WTC11 (cell line): ENCODE measurements at places on chromosomes 16 and 17.
A peak's percentile ranks its signal among the peaks of the same experiment; 100 is the strongest.

DNA sequence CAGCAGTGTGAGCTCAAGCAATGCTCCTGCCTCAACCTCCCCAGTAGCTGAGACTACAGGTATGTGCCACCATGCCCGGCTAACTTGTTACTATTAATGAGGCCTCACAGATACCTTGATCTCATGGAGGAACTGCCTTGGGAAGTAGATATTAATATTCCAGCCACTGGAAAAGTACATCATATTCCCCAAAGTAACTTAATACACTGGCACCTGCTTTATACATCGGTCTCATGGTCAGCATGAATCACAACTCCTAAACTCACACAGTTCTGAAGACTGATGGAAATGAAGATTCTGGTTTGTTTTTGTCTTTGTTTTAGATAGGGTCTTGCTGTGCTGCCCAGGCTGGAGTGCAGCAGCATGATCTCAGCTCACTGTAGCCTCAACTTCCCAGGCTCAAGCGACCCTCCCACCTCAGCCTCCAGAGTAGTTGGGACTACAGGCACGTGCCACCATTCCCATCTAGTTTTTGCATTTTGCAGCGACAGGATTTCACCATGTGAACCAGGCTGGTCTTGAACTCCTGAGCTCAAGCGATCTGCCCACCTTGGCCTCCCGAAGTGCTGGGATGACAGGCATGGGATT is 28.2 kb downstream of the ADCY9 start:
- DNase-seq: no peak

DNA sequence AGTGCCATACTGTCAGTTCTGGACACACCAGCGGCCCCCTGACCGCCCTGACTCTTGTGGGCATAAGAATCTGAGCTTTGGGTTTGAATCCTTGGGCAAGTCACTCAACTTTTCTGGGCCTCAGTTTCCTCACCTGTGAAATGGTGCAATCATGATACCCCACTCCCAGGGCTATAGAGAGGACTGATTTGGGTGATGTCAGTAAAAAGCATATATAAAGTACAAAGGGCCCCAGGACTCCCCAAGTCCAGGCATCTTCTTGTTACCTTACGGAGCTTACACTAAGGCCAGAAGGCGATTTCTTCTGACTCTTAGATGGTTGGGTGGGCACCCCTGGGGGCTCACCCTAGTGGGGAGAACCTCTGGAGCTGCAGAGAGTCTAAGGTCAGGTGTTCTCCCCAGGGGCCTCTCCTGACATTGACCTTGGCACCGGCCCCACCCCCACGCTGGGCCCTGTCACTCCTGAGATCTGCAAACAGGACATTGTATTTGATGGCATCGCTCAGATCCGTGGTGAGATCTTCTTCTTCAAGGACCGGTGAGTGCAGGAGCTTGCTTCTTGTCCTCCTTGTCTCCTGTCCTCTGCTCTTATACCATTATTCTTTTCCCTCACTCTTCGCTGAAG is 13.9 kb downstream of the MMP2 start:
- no peak for DNase-seq

- no peak for DNase-seq
These were observed 23.6 kb downstream of the RANBP10 start for GRCh38 chr16:67782567-67783352.

DNA sequence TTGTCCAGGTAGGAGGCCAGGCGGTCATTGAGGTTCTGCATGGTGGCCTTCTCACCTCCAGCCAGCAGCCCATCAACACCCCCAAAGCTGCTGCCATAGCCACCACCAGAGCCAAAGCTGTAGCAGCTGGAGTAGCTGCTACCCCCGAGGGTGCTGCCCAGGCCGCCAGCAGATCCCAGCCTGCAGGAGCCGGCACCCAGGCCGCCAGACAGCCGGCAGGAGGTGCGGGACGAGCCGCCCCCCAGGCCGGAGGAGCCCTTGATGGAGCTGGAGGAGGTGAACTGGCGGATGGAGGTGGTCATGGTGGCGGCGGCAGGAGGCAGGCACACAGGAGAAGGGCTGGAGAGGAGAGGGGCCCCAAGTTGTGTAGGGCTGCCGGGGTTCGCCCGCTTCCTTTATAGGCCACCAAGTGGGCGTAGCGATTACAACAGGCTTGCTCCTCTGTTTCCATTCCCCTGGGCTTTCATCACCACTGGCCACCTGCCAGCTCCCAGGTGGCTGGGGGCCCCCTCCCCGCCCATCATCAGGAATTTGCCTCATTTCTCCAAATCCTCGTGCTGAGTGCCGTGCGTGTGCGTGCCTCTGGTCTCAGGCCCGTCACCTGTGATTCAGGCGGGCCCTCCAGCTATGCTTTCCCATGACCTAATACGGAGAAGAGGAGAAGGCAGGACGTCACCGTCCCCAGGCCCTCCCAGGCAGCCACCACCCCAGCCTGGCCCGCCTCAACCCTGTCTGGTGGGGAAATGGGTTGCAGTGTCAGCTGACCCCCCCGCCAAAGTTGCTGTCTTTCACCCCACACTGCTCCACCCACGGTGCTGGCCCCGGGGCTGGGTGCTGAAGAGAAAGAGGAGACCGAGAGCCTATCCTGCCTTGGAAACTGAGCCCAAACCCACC is at the start of gene KRT17:
TSS of gene KRT17 (minus strand) at position 368 of the 894 bp plus-strand sequence. CDS start at position 302, 66 bp downstream.
- no peak for DNase-seq

- DNase-seq: no peak
These were observed 46.3 kb downstream of the C16orf78 start for GRCh38 chr16:49419862-49420261.

DNA sequence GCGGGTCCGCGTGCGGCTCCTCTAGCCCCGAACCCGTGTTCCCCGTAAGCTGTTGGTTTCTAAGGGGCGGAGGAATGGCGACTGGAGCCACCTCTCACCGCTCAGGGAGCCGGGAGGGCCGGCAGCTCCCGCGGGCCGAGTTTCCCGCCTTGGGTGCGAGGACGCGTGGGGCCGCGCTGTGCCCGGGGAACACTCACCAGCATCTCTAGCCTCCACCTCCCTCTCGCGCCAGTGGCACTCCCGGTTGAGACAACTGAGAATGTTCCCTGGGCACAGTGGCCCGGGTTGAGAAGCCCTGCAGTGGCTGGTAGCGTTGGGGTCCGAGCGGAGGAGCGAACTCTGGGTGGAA is 560 bp downstream of the TELO2 start:
- DNase-seq: peak; percentile 39

- DNase-seq: no peak
These were observed 4.2 kb upstream of the SPAG9 start for GRCh38 chr17:51124640-51125503.

- DNase-seq: no peak
These were observed 21.5 kb downstream of the COPZ2 start for GRCh38 chr17:48016112-48016511.

DNA sequence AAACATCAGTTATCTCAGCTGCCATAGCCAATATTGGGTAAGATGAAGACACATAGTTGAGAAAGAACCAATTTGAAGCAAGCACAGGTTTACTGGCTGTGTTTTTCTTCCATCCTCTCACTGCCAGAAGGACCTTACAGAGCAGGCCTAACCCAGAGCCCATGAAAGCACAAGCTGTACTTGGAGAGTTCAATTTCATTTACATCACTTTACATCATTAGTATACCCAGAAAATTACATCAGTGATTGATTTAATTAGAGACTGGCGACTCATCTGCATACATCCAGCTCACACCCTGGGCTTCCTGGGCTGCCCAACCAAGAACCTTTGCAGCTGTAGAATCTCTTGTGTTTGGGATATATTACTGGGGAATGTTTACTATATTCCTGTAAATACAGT is 23.7 kb downstream of the LRRC36 start:
- DNase-seq: no peak

GRCh38 chr16:88521674-88522073 is 48.5 kb upstream of the ZC3H18 start:
- no peak for DNase-seq

GRCh38 chr16:11734653-11735043 is 8.0 kb downstream of the TXNDC11 start:
- no peak for DNase-seq

GRCh38 chr16:55444754-55445485 is 34.1 kb upstream of the MMP2 start:
- no peak for DNase-seq

- no peak for DNase-seq
These were observed 33.6 kb downstream of the DHRS7B start for GRCh38 chr17:21160401-21160800.

DNA sequence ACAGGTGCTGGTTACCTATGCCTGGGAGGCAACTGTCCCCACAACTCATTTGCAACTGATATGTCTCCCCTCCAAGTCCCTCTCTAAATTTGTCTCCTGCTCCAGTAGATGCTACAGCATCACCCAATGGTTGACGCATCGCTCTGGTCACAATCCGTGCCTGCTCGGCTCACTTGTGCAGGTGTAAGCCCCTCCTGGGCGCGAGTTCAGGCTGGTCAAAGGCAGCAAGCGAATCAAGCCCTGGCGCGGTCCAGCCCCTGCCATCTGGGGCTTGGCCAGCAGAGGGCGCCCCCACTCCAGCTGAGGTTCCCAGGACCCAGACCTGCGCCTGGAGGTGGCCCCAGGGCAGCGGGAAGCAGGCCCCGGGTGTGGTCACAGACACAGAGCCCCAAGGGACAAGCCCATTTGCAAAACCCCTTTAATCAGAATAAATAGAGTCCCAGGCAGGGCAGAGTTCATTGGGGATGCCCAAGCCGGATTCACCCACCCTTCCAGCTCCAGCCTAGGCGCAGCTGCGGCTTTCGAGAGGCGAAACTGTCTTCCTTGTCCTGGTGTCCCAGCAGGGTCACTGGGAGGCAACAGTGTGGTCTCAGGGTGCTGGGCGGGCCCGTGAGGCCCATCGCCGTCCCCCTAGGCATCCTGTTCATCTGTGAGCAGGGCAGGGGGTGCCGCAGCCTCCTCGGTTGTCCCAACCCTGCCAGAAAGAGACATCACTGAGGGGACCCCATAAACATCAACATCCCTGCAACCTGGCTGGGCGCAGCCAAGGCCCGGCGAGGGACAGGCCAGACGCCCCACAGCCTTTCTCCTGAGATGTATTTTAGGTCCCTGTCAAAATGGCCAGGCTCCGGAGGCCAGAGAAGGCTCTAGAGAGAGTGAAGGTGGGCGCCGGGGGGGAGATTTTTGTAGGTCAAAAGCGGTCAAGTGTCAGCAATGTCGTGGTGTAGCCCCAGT is 15.8 kb downstream of the TMC6 start:
- peak; percentile 94 for DNase-seq

DNA sequence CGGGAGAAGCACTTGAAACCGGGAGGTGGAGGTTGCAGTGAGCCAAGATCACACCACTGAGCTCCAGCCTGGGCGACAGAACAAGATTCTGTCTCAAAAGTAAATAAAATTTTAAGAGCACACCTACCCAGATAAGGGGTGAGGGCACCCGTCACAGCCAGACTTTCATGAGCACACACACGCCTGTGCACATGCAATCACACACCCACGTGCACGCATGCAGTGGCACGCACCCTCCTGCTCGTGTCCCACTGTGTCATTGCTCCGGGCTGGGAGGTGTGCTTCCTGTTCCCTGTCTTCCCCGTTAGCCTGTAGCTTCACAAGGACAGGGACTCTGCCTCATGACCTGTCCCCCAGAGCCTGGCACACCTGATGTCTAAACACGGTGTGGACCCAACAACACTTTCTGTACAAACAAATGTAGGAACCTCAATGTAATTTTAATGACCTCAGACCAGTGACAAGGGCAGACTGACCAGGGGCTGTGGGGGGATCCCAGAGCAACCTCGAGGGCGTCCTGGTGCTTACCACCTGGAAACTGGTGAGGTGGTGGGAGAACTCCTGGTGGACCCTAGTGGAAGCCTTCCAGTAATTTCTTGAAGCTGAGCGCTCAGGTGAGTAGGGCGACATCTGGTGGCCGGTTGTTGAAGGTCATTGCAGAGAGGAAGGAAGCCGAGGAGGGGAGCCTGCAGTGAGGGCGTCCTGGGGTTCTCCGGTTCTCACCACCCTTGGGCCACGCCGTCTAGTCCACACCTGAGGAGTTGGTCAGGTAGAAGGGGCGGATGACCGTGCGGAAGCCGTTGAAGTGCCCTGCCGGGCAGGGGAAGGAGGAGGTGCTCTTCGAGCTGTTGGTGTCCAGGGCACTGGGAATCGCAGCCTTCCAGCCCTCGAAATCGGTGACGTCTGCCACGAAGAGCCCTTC is 8.6 kb downstream of the LGALS3BP start:
- peak; percentile 87 for DNase-seq

DNA sequence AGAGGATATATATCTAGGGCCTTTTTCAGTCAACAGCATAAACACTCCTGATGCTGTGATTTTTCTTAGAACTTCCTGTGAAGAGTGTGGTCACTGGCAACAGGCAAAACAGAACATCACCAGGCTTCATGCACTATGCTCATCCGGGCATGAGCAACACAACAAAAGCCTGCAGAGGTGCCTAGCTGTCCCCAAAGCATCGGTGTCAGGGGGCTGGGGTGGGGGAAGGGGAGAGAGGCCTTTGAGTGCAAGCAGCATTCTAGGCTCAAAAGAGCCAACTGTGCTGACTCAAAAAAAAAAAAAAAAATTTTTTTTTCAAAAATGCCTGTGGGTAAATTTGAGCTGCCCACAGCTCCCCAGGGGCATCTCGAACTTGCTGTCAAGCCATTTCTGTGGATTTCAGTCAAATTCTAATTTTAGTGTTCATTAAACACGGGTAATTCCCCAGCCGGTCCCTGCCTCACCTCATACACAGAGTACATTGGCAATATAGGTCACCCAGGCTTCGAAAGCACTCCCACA is 194.6 kb upstream of the DYNLRB2 start:
- DNase-seq: no peak

DNA sequence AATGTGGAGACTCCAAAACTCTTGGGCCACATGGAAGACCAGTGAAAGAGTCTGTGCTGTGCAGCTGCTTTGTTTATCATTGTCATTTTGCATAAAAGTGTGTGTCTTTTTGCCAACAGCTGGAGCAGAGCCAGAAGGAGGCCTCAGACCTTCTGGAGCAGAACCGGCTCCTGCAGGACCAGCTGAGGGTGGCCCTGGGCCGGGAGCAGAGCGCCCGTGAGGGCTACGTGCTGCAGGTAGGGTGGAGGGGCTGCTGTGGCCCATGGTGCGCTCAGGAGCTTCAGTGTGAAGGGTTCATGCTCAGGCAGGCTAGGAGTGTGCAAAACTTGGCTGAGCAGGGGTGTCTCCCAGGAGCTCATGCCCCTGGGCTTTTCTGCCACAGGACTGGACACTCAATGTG is 45.0 kb downstream of the PLD6 start:
- no peak for DNase-seq

GRCh38 chr17:5758651-5759050 is 174.3 kb upstream of the NLRP1 start:
- peak; percentile 53 for DNase-seq

GRCh38 chr17:38947189-38947588 is 20.0 kb downstream of the FBXO47 start:
- DNase-seq: no peak

DNA sequence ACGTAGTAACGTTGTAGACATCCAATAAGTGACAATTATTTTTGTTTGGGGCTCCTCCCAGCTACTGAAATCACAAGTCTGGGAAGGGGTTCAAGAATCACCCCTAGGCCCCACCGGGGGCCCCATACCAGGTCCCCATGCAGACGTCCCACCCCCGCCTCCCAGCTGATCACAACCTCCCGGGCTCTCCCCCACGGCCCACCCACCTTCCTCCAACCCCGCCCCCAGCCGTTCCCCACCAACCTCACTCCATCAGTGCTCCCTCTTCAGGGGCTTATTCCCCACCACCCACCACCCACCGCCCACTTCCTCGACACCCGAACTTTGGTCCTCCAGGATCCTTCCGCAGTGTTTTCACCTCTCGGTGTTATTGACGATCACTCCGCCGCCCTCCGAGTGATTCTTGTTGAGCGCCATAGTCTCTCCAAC is 240 bp downstream of the WBP2 start:
- DNase-seq: no peak
